IPS DF 6.9 (cell line): ENCODE measurements at places on chromosomes 12 and 14.

DNA sequence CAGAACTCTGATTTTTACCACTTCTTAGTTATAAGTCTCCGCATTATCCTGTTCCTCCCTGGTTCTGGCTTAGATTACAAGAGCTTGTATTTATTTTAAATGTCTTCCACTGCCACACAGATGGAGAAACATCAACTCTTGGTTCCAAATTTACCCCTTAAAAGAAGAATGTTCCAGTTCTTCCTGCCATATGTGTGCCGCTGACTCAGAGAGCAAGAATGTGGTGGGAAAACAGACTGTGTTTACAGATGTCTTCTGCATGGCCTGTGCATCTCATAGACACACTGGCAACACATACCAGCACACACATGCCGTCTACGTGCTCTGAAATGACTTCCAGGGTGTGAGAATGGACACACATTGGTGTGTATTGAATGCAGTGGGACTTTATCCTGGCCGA is 383.0 kb downstream of the LRIG3 start:
- DNase-seq, result no peak

- DNase-seq, result no peak
Observed at GRCh38 chr12:111546171-111546570, 52.9 kb downstream of the ATXN2 start.

- no peak for DNase-seq
Observed at GRCh38 chr14:26281280-26281998, 316.4 kb downstream of the NOVA1 start.

- DNase-seq, result no peak
Observed at GRCh38 chr14:74577247-74577947, 34.6 kb downstream of the LTBP2 start.

GRCh38 chr12:83257726-83258125 is 571.0 kb downstream of the TMTC2 start:
- DNase-seq, result no peak
